ENCODE measurements at places on chromosomes 6 and 20.

- DNase-seq = no peak
Observed at GRCh38 chr20:31870726-31871617, 538 bp downstream of the TTLL9 start.

GRCh38 chr20:4844751-4845465, 123.2 kb downstream of the PRND start:
- no peak for DNase-seq

DNA sequence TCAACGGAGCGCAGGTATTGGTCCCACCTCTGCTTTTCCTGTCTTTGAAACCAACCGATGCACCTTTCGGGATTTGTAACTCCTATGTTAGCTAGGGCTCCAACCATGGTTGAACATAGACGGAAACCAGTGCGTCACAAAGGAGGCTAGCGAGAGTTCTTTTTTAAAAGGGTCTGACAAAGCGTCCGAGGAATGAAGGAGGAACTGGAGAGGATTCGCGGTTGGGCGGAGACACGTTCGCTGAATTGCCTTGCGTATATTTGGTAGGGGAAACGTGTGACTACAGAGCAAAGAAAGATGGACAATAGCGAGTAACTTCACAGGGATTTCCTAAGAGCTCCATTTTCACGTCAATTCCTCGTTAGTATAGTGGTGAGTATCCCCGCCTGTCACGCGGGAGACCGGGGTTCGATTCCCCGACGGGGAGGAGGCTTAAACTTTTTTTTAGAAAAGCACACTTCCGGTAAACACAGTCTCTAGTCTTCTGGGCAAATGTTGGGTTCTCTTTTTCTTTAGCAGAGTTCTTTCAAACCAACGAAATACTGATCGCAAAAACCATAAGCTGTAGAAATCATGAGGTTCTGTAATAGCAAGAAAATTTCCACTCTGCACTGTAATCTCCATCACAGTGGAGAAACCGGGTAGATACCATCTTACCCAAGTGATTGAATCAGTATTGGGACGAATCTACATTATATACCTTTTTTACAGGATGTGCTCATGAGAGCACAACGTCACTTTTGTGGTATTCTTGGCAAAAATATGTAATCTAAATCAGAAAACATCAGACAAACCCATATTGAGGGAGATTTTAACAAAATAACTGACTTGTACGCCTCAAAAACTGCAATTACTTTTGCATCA, 6.6 kb upstream of the ZNF184 start:
- DNase-seq = peak; percentile 95

DNA sequence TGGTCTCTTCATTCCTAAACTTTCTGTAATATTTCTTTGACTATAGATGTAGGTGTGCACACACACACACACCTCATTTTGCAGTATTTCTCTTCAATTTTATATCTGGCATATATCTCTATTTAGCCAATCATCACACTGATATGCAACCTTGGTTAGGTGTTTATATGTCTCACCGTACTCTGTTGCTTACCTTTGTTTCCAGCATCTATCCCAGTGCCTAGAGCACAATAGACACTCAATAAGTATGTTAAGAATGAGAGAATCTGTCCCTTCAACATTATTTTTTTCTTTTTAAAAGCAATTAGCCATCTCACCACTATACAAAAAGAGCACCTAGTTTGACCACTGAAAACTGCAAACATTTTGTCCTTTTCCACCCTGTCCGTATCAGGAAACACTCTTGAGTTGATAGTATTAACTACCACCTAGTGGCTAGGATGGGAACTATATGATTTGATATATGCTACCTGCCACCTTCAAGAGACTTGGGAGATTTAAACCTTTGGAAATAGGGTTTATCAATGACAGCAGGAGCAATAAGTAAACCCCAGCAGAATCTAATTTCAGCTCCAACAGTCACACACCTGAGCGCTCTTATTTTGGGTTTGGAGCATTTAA, 48.7 kb upstream of the RSPO3 start:
- DNase-seq = no peak

GRCh38 chr6:166987930-166988329, 11.3 kb upstream of the CEP43 start:
- no peak for DNase-seq

GRCh38 chr6:45923831-45924391, 91.7 kb downstream of the CLIC5 start:
- DNase-seq = peak; percentile 71

GRCh38 chr20:49210101-49210756, 9.0 kb upstream of the DDX27 start:
- DNase-seq = no peak

DNA sequence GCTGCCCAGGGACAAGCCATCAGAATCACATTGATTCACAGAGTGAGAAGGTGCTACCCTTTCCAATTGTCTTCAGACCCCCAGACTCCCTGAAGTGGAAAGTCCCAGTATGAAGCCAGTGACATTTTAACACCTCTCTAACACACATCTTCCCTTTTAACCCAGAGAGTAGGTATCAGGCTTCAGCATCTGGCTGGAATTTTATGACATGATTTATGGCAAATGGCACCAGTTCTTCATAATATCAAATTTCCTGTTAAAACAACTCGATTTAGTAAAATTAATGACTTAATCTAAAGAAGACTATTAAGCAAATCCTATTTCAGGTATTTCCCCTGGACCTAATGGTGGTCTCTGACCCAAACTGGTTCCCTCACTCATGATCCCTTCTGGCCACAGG, 25.0 kb downstream of the KCNB1 start:
- no peak for DNase-seq

DNA sequence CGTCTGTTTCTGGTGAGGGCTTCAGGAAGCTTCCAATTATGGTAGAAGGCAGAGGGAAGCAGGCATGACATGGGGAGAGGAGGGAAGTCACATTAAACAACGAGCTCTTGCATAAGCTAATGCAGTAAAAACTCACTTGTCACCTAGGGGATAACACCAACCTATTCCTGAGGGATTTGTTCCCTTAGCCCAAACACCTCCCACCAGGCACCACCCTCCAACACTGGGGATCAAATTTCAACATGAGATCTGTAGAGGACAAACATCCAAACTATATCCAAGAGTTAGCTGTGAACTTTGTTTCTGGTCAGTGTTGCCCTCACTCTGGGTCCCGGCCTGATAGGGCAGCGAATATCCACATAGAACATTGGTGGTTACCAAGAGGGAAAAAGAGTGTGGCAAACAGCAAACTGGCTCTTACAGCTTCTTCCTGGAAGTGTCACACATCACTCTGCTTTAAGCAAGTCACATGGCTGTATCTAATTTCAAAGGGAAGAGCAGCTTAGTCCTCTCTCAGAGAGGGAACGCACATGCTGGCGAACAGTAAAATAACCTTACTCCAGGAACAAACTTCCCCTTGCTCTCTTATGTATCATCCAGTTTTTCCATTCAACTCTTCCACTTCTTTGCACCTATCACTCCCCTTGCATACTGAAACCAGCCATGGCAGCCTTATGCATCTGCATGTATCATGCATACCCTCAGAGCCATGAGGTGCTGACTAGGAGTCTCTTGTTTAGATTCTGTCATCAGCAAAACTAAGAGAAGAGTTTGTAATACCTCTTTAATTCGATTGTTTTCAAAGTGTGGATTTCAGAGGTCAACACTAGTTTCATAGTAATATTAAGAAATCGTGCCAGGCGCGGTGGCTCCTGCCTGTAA, 4.8 kb upstream of the MOCS1 start:
- DNase-seq = no peak

DNA sequence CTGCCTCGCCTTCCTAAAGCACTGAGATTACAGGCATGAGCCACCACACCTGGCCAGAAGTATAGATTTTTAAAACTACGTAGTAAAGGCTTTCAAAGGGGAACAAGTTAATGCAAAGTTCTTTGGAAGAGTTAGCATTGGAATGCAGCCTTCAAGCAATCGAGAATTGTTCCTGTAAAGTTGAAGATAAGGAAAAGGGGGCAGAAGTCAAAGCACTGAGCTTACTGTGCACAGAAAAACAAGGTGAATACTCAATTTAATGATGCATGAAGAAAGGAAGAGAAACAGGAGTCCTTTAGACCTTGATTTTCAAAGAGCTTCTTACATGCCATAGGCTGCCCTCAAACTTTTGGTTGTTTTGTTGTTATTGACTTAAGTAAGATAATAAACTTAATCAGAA, 29.1 kb upstream of the LGSN start:
- DNase-seq = no peak

GRCh38 chr6:45590226-45590625, 212.5 kb upstream of the SUPT3H start:
- DNase-seq = no peak

GRCh38 chr6:111573131-111573883, 32.4 kb downstream of the TRAF3IP2 start:
- peak; percentile 96 for DNase-seq

DNA sequence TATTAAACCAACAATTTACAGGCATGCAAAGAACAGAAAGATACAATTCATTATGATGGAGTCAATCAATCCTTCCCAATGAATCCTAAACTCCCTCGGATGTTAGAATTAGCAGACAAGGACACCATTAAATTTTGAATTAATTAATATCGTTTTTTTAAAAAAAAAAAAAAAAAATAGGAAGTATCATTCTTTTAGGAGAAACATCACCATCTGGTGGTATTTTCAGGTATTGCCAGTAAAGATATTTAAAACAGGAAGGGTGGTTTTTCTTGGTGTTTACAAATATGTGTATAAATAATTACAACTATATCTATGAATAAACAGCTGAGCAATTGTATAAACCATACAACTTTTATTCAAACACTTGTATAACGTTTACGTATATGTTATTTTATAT, 564.4 kb downstream of the HAO1 start:
- no peak for DNase-seq

- no peak for DNase-seq
Observed at GRCh38 chr6:13006578-13007300, 290.2 kb downstream of the PHACTR1 start.

DNA sequence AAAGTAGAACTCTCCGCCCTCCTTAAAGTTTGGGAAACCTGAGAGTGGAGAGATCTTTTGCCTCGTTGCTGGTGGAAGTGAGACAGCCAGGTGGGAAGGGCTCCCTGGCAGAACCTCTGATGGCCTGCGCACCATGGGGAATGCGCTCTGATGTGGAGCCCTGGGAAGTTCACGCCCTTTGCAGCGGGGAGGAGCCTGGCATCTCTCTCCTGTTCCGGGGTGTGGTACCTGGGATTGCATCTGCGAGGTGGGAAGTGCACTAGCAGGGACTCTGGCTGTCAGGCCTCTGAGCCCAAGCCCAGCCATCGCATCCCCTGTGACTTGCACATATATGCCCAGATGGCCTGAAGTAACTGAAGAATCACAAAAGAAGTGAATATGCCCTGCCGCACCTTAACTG, 159.8 kb downstream of the AKAP7 start:
- no peak for DNase-seq

DNA sequence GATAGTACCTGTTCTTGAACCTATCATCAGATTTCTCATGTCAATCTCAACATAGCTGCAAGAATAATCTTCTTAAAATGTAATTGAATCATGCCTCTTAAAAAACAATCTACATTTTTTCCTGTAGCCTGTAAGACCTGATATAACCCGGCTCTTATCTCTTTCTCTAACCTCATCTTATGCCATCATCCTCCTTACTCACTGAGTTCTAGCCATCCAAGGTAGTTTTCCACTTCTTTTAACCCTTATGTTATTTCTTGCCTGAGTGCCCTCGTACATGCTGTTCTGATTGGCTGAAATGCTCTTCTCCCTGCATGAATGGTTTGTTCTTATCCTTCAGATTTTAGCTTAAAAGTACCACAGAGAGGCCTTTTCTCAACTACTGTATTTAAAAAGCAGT, 16.4 kb downstream of the SLC17A5 start:
- DNase-seq = no peak

- DNase-seq = no peak
Observed at GRCh38 chr6:69693762-69694161, 103.0 kb downstream of the LMBRD1 start.

GRCh38 chr6:19070520-19070919, 683.4 kb downstream of the RNF144B start:
- no peak for DNase-seq

- peak; percentile 23 for DNase-seq
Observed at GRCh38 chr20:63895952-63896263, 982 bp downstream of the DNAJC5 start.

DNA sequence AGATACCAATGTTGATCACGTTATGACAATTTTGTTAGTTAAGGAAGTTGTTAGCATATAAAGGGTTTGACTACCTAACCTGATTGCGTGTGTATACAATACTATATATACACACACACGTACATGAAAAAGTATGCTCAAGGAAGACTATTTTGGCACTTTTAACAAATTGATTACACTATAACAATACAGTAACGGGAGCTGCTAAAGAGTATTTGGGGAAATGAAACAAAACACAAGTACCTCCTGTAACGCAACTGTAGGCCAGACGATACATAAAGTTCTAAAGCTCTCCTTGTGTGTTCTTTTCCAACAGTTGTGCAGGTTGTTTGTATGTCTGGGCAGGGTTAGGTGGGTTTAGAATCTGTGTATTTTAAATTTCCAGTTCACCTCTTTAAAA, 98.7 kb downstream of the PLEKHG1 start:
- no peak for DNase-seq

DNA sequence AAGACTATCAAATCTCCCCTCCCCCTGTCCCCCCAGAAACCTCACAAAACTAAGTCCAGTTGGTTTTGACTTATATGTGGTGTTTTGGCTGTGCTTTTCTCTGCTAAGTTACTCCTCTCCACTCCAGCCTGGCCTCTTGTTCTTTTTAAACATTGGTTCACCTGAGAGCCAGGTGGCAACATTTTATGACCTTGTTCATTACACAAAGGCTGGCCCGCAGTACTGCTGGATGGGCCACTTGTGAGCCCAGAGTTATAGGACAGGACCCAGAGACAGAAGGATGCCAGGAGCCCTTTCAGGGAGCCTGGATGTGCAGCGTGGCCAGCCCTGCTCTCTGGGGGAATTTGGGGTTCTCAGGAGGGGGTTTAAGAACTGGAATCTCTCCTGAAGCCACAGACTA, 90.0 kb downstream of the RAMACL start:
- no peak for DNase-seq

All from SJSA1 (cell line).